ENCODE measurements at places on chromosomes 1 and 21.

DNA sequence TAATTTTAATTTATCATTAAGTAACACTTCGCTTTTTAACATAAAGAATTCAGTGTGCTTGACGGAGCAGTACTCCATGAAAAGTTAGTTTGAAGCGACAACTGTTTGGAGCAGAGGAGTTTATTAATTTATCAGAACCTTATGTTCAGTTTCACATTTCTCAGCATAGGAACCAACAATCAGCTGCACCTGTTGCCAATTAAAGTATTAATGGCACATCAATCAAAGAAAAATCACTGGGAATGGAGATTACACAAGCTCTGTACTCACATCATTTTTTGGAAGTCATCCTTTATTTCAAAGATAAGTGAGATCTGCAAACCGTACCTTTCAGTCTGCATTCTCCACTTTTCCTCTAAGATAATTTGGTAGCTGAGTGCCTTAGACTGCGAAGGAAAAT lies 344.6 kb downstream of the LMO4 start:
- DNase-seq: no peak

- DNase-seq: no peak
Observed at GRCh38 chr1:149940427-149940826, 3.7 kb upstream of the MTMR11 start.

DNA sequence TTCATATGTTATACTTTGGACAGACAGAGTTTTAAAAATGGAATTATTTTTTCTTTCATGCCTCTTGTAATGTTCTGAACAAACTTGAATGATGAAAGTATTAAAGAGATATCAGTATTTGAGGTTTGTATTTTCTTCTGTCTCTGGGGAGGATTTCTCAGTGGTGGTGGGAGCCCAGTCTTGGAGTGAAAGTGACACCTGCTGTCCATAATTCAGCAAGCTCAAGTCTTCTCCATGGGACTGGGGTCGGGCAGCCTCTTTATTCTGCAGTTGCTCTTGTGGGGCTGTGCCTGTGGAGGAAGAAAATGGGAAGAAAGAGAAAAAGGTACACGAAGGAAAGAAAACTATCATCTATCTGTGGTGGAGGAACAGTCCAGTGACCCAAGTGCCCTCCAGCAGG lies 56.1 kb downstream of the SMYD2 start:
- no peak for DNase-seq

- no peak for DNase-seq
Observed at GRCh38 chr1:230237009-230237370, 170.0 kb downstream of the GALNT2 start.

GRCh38 chr1:99629164-99629563 lies 16.7 kb upstream of the PALMD start:
- no peak for DNase-seq

- no peak for DNase-seq
Observed at GRCh38 chr1:179803104-179803503, 60.0 kb downstream of the FAM163A start.
